ENCODE measurements at places on chromosomes 3 and 15.
A peak's percentile ranks its signal among the peaks of the same experiment; 100 is the strongest.

GRCh38 chr15:80816049-80816653, 37.0 kb downstream of the CEMIP start:
- no peak for DNase-seq

GRCh38 chr15:62109982-62110851, 43.4 kb downstream of the C2CD4A start:
- no peak for DNase-seq

DNA sequence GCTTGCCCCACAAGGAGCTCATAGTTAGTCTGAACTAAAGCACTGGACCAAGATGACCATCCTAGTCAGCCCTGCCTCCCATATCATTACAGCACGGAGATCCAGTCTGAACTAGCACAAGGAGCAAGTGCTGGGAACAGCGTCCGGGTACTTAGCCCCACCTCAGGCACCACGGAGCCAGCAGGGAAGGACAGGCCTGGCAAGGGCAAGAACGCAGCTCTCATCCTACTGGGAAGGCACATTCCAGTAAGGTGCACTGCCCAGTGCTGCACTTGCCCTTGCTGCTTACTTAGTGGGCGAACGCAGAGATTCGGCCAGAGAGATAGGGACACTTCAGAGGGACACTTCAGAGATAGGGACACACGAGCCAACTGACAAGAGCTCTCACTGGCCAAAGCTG, 27.6 kb downstream of the SEC61A1 start:
- DNase-seq: no peak

DNA sequence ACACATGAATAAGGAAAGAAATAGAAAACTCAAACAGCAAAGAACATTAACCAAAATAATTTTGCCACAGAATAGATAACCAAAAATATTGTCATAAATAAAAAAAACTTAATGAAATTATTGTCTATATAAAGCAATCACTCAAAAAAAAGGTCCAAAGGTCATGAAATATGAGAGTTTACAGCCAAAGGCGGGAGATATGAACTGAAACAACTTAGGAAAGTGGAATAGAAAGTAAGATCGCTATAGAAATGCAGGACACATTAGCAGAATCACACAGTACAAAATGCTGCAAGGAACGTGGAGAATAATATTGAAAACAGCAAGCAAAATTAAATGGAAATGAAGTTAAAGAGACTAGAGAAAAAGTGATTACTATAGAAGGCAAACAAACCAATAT, 375.0 kb upstream of the ARHGEF26 start:
- DNase-seq: no peak

GRCh38 chr15:73684581-73685455, 635 bp downstream of the CD276 start:
- DNase-seq: no peak

DNA sequence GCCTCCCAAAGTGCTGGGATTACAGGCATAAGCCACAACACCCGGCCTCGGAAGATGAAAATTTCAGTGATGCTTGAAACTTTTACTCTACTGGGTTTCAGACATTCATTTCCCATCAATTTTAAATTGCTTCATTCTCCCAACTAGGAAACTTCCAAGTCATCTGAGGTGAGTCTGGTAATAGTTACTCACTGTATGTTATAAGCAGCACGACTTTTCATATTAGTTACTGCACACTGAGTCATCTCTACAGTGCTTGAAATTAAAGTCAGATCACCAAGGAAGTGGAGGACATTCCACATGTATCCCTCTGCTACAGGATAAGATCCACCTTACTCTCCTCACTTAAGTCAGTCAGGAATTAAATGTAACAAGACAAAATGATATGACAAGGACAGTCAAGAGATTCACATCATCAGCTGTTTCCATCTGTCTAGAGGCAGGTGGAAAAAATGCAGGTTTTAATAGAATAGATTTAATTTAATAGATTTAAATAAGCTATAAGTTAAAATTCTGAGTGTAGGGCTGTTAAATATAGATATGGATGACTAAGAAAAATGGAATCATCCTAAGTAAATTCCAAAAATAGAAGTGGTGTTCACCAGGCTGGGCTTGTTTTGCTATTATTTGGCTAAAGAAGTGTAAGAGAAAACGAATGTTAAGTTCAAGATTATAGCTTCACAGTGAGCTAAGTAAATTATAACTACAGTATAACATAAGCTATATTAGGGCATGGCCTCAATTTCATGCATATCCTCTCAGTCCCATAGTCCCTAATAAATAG, 104.4 kb downstream of the TMCO5A start:
- no peak for DNase-seq

DNA sequence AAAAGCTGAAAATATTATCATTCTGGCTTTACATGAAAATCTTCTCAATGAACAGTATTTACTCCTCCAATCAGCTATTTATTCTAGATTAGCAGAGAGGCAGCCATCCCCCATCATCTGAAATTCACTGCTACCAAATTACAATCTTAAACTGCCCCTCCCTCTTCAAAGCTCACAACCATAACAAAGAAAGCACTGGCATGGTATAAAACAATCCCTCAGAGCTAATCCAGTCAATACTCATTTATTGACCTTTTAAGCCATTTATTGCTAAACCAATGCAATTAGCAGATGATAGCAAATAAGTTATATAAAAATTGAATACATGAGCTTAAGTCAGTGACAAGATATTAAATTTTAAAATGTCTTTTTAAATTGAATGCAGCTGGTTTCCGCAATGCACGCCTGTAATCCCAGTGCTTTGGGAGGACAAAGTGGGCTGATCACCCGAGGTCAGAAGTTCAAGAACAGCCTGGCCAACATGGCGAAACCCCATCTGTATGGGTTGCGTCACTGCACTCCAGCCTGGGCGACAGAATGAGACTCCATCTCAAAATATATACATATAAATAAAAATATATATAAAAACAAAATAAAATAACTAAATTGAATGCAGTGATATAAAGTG, 12.1 kb downstream of the SLC4A7 start:
- no peak for DNase-seq

GRCh38 chr3:11356269-11356668, 84.1 kb downstream of the ATG7 start:
- DNase-seq: no peak

GRCh38 chr3:8745619-8746370, 12.2 kb downstream of the CAV3 start:
- DNase-seq: no peak

- DNase-seq: peak; percentile 4
These were observed at the start of gene SLCO2A1 for GRCh38 chr3:134029734-134030378. Gene SLCO2A1, minus strand, starts transcription at chr3:134029925. Its CDS starts 123 bp downstream, at chr3:134029802.

DNA sequence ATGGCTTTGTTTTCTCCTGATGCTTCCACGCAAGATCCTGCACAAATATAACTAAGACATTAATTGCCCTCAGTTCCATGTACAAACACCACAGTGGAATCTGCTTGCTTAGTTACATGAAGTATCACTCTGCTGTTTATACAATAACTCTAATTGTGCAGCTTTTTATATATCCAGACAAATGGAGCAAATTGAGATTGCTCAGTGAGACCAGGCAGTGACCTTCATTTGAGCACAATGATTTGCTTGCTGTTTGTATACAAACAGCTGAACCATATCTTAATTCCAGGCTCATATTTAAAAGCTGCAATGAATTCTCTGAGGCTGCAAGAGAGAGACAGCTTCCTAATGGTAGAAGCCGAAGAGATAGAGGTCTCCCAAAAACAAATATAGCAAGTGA, 243.7 kb downstream of the CADPS start:
- DNase-seq: no peak

GRCh38 chr15:68302729-68303128, 25.2 kb downstream of the FEM1B start:
- DNase-seq: no peak

DNA sequence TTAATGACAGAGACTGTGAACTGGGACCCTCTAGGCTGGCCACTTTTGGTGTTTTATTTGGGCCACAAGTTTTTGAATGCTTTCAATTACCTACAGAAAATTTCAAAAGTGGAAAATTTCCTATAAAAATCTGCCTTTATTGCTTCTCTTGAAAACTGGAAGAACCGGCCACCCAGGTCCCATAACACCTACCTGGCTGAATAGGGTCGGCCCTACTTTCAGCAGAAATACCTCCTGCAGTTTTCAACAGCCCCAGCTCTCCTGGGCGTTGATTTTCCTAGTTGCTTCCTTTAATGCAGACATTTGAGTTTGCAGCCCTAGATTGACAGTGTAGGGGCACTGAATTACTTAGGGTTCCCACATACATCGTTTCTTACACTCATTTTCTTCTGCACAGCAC, 719 bp upstream of the SRPRB start:
- no peak for DNase-seq

- DNase-seq: no peak
These were observed 325.1 kb upstream of the THBS1 start for GRCh38 chr15:39255760-39256159.

DNA sequence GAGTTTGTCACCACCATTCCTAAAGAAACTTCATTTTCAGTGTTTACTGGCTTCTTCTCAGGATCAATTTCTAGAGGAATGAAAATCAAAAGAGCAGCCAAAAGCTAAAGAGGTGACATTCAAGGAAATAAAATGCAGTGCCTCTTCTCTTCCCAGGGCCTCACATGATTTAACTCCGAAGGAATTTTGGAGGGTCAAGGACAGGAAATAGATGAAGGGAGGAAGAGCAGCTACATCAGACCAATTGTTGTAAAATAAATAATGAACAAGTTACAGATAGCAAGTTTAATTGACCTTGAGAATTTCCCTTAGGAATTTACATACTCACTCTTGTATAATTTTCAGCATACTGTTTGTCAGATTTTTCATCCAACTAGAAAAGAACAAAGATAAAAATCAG, 78.1 kb downstream of the LRRFIP2 start:
- no peak for DNase-seq

GRCh38 chr3:112346491-112347122, 13.7 kb downstream of the CD200 start:
- no peak for DNase-seq
